Nucleus accumbens (tissue), 56 donors: ENCODE measurements at places on chromosomes 3 and 15.

- no peak for DNase-seq
Measured at GRCh38 chr3:81749265-81749664, 12.2 kb downstream of the GBE1 start.

- DNase-seq, result no peak
Measured at GRCh38 chr3:28615071-28615470, 266.4 kb upstream of the AZI2 start.

DNA sequence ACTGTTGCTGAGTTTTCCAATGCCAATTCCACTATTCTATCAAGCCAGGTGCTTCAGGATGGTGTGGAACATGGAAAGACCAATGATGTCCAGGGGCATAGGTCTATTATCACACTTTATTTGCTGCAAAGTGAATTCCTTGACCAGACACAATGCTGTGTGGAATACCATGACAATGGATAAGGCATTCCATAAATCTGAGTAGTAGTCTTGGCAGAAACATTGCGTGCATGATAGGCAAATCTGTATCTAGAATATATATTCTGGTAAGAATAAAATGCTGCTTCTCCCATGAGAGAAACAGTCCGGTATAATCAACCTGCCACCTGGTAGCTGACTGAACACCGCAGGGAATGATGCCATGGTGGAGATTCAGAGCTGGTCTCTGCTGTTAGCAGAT lies 70.0 kb upstream of the ALDH1A3 start:
- DNase-seq, result no peak

DNA sequence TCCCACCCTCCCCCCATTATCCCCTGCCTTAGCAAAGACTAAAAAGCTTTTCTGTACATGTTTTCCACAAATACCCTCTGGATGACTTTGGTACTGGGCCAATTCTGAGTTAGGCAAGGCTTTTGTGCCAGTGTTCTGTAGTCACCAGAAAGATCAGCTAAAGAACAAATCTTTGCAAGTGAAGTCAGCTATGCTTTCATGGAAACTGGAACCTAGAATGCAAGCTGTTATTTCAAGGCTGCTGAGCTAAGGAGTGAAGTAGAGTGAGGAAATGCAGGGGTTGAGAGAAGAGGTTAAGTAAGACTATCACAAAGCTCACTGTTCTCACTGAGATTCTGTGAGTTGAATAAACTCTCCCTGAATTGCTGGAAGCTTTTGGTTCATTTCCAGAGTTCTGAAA lies 107.8 kb upstream of the CNTN3 start:
- no peak for DNase-seq

DNA sequence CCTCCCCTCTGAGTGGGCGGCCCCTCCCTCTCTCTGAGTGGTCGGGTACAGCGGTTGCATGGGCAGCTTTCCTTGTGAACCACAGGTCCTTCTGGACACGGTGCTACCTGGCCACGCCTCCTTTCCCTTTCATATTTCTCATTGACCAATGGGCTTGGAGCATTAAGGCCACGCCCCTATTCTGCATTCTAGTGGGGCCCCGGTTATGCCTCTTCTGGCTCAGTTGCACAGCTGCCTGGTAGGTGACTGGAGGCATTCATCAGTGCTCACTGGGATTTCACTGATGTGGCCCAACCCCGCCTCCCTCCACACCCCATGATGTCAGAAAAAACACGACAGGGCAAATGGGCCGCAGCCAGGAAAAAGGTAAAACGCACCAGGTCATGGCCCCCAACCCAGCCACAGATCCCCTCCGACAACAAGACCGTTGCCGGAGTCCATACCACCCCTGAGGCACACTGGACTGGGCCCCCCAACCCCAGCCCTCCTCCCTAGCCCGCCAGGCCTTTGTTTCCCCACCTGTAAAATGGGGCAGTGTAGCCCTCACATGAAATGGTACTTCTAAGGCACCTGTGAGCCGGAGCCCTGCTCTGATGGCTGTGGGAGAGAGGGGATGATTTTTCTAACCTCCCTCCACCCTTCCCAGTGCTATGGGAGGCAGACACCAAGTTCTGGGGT lies 26.3 kb downstream of the NGRN start:
- no peak for DNase-seq

DNA sequence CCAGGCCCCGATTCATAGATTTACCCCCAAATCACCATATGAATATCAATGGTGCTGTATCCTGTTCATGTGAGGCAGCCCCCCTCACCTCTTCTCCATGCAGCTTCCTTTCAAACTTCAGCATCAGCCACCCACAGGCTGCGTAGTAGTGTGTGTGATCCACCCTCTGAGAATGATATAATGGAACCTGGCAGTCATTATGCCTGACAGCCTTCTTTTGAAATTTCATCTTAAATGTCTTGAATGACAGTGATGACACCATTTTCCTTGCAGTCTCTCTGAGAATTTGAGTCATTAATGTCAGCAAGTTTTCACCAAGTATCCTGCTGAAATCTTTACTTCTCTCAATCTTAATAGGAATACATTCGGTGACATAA lies 3.5 kb upstream of the CLRN1 start:
- DNase-seq, result no peak

GRCh38 chr3:183082355-183082915 lies 16.9 kb downstream of the MCCC1 start:
- no peak for DNase-seq
